ENCODE measurements at places on chromosomes 7 and 10.

DNA sequence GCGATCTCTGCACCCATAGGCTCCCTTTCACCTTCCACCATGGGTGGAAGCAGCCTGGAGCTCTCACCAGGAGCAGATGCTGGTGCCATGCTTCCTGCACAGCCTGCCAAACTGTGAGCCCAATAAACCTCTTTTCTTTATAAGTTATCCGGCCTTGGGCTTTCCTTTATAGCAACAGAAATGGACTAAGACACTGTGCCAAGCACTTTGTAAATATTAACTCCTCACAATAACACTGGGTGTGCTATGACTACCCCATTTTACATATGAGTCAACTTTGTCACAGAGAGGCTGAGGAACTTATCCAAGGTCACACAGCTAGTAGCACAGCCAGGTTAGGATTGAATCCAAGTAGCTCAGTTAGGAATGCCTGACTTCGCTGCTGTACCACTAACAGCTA lies 79.7 kb upstream of the KCNMA1 start:
- DNase-seq, result no peak

DNA sequence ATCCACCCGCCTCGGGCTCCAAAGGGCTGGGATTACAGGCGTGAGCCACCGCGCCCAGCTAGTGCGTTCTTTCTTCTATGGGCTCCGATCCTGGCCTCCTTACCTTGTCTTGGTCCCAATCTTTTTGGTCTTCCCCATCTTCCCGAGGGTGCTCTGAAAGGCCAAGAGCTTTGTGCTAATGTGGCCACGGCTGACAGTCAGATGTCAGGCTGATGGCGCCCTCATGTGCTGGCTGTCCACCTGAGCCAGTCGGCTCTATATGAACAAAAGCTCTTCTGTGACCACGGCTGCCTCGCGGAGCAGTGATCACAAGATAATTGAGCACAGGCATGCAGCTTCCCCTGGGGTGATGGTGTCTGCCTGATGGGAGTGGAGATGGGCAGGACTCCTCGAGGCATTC lies 11.0 kb upstream of the AHCYL2 start:
- no peak for DNase-seq

DNA sequence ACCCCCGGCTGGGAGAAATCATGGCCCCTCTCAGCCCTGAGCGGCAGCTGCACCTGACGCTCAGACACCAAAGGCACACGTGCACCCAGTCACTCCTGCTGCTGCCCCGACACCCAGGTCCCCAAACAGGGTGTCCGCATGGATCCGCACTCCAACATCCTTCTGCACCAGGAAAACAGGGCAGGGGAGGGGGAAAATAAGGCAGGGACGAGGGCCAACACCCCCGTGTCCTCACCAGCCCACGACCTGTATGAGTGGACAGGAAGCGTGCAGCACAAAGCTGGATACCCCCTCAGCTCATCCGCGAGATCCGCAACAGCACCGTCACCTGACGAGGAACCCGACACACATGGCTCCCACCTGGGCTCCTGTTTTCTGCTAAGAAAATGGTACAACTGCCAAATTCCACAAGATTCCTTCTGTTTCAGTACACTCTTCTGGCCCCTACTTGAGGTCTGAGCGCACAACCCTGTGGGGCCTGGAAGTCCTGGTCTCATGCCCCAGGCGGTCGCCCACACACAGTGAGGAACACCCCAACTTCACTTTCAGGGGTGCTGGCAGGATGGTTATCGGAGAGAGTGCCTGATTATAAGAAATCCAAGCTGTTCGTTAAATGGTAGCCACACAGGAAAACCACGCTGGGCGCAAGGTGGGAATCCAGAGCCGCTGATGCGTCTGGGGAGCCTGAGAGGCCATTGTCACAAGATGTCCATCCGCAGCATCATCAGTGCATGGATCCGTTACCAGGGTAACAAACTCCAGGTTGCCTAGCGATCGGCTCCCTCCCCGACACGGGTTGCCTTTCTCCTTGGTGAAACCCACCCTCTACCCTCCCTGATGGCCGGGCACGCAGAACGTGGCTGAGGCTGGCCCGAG lies 63.6 kb downstream of the ZRANB1 start:
- DNase-seq, result no peak

DNA sequence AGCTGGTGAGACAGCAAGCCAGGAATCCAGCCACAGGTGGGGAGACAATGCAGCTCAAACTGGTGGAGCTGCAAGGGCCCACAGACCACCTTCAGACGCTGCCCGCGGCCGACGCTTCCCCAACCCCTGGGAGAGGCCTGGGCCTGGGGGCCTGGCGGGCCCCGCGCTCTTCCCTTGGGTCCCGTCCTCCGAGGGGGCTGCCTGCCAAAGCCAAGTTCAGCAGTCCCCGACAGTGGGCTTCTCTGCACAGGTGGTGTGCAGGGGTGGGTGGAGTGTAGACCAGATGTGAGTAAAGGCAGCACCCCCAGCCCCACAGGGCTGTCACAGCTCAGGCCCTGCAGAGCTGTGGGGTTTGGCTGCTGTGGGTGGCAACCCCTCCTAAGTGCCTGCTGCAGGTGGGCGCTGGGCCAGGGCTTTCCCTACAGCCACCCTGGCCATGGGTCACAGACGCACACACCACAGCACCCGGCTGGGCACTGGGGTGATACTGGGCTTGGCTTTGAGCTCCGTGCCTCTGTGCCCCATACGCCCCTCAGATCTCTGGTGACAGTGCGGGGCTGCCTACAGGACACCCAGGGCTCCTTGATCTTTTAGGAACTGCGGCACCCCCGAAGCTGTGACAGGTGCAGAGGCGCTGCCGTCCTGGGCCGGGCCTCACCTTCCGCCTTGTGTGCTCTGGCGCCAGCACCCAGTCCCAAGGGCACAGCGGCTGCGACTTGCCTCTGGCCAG lies 20.5 kb downstream of the BNIP3 start:
- DNase-seq, result no peak

- no peak for DNase-seq
Measured at GRCh38 chr7:19713676-19714075, 4.8 kb upstream of the POLR1F start.

- DNase-seq, result no peak
Measured at GRCh38 chr10:91190388-91190870, 30.0 kb upstream of the PCGF5 start.

GRCh38 chr10:22433875-22434274 lies 88.6 kb downstream of the SPAG6 start:
- DNase-seq, result no peak

DNA sequence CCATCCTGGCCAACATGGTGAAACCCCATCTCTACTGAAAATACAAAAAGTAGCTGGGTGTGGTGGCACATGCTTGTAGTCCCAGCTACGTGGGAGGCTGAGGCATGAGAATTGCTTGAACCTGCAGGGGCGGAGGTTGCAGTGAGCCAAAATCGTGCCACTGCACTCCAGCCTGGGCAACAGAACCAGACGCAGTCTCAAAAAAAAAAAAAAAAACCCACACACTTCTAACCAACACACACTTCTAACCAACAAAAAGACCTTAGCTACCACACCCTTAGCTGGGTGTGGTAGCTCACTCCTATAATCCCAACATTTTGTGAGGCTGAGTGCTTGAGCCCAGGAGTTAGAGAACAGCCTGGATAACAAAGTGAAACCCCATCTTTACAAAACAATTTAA lies 33.9 kb upstream of the SPOCK2 start:
- no peak for DNase-seq

GRCh38 chr7:98049034-98049433 lies 57.6 kb upstream of the LMTK2 start:
- no peak for DNase-seq

- DNase-seq, result no peak
Measured at GRCh38 chr7:134419875-134420274, 39.0 kb downstream of the AKR1B1 start.

DNA sequence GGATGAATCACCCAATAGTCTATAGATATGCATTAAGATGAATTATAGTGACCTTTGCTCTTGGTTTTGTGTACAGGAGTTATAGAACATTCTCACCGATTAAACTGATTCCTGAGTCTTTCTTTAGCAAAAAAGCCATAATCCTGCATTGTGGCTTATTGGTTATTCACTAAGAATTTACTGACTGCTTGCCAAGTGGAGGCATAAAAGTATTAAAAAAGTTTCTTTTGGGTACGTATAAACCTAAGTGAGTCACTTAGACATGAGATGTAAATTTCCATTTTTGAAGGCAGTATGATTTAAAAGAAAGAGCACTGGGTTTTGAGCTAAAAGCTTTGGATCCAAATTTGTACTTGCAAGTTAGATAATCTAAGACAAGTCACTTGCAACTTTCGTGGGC lies 100.7 kb downstream of the CDK6 start:
- DNase-seq, result no peak

DNA sequence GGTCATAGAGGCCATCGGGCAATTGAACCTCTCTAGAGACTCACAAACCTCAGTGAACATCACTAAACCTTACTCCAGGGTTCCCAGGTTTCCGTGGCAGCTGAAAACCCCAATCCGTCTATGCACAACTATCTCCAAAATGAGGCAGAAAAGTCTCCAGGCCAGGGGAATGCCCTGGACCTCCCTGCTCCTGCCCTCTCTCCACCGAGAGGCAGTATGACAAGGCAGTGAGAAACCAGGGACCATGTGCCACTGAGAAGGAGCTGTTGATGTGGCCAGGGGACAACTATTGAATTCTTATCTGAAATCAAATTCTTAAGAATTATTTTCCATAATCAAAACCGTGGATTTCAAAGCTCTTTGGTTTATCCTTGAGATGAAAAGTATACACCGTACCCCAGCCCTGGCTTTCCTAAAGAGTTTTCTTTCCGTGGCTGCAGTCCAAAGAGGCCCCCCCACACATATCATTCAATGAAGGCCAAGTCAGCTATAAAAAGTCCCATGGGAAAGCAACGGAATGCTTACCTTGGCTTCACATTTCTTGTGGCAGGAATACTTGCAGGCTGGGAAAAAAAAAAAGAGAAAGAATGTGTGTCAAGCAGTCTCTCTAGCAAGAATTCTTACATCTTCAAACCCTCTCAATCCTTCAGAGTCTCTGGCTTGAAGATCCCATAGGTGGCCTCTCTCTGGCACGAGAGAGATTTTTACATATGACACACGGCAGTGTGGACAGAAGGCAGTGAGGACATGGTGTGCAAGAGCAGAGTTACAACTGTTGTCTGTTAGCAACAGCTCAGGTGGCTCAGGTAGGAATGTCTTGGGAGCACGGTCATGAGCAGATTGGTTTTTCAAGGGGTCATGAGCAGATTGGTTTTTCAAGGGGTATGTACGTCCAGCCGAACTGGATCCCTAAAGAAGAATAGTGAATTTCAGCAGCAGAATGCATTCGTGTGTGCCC lies 75.2 kb downstream of the TNS3 start:
- DNase-seq, result no peak

DNA sequence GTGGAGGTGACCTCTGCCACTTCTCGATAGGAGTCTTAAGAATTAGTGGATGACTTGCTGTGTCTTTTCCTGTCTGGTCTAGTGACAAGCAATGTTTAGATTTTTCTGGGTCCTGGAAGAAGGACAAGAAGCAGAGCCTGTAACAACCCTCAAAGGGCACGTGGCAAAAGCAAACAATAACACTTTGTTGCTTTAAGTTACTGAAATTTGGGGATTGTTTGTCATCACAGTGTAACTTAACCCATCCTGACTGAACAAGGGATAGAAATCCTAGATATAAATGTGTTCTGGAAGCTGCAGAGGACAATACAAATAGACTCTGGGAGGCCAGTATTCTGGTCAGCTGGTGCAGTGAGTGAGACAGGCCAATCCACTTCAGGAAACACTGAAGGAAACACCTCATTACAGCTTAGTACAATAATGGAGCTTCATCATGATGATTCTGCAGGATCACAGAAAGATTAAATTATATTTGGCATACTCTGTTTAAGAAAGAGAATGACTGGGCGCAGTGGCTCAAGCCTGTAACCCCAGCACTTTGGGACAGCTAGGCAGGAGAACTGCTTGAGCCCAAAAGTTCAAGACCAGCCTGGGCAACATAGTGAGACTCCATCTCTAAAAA lies 23.3 kb downstream of the ENKUR start:
- no peak for DNase-seq

DNA sequence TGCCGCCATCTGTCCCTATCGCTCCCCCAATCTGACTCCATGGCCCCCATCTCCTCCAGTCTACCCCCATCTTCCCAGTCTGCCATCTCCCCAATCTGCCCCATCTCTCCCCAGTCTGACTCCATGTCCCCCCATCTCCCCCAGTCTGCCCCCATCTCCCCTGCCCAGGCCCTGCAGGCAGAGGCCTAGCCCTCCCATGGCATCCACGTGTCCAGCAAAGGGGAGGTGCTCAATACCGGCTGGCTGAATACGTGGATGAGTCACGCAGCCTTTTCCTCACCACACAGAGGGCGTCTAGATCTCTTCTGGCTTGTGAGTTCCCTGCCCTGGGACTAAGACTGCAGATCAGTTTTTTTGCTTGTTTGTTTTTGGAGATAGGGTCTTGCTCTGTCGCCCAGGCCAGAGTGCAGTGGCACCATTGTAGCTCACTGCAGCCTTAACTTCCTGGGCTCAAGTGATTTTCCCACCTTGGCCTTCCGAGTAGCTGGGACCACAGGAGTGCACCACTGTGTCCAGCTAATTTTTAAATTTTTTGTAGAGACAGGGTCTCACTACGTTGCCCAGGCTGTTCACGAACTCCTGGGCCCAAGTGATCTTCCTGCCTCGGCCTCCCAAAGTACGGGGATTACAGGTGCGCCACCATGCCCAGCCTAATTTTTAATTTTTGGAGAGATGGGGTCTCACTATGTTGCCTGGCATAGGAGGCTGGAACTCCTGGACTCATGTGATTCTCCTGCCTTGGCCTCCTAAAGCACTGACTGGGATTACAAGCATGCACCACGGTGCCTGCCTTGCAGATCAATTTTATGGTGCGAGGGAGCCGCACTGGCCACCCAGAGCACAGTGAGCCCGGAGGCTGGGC lies 15.3 kb upstream of the GPR146 start:
- DNase-seq, result peak; percentile 80

GRCh38 chr10:23606456-23606855 lies 167.6 kb downstream of the OTUD1 start:
- DNase-seq, result no peak

DNA sequence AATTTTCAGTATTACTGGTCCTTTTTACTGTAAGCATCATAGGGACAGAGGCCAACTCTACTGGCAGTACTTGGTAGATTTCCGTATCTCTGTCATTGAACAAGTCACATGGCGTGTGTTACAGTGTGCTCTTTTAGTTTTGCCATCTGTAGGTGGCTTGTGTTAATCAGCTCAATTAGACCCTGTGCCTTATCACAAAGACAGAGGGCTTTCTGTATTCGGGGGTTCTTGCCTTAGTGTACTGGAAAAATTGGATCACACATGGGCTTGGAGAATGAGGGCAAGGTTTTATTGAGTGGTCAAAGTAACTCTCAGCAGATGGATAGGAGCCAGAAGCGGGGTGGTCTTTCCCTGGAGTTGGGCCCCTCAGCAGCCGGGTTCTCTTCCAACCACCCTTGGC lies 21.3 kb upstream of the LRGUK start:
- no peak for DNase-seq

DNA sequence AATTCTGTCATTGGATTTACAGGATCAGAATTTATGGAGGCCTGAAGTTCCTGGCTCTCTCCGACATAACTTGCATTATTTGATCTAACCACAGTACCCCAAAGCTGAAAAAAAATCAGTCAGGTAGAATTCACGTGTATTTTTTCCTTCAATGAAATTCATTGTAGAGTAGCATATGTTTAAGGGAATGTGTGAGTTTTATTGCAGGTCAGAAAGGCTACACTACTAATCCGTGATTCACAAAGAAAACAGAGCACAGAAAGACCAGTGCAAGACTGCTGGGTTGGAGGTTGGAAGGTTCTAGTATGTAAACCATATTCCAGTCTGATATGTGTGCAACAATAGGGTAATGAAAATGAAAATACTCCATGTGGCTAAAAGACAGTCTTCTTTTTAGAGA lies 247.0 kb upstream of the FERD3L start:
- DNase-seq, result no peak

GRCh38 chr7:69395061-69395714 lies 203.1 kb upstream of the AUTS2 start:
- no peak for DNase-seq

All from left forelimb (tissue), 1 donor.